ENCODE measurements at places on chromosomes 11 and 22.

DNA sequence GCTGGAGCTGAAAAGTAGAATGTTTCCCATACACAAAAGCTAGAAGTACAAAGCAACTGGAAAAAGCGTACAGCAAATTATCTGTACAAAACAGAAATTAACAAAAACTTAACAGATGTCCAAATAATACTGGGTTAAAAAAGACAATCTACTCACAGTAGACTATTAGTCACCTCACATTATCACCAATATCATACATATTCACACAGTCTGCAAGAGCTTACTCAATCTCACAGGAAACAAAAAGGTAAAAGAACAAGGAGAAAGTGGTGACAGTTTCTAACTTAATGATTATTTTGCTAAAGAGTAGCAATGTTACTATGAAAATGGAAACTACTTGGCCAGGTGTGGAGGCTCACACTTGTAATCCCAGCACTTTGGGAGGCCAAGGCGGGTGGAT is 11.9 kb downstream of the CELF1 start:
- DNase-seq, result no peak

DNA sequence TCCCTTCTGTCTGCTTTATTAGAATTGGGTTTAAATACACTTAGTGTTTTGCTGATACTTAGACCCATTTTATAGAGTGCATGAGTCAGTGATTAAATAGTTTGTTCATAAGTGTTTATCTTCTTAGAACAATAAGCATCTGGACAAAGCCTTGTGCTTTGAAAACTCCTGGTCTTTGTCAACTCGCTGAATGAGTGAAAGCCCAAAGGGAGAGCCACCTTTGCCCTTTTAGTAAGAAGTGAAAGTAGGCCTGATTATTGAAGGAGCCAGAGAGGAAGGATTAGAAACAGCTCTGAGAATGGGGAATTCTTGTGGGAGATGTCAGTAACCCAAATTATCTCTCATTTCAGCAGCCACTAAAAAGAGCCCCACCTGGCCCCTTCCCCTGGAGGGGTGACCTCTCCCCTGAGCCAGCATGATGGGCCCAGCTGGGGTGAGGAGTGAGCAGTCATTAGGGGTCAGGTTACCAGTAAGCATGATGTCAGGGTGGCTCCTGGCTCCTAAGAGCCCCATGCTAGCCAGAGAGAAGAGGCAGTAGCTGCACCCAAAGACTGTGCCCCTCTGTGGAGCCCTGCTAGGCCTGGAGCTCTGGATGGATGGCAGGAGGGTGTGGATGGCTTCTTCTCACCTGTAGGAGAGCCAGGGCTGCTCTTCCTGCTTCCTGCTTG is 125.1 kb upstream of the E2F8 start:
- DNase-seq, result no peak

GRCh38 chr22:33073989-33074418 is 15.8 kb upstream of the SYN3 start:
- DNase-seq, result no peak

DNA sequence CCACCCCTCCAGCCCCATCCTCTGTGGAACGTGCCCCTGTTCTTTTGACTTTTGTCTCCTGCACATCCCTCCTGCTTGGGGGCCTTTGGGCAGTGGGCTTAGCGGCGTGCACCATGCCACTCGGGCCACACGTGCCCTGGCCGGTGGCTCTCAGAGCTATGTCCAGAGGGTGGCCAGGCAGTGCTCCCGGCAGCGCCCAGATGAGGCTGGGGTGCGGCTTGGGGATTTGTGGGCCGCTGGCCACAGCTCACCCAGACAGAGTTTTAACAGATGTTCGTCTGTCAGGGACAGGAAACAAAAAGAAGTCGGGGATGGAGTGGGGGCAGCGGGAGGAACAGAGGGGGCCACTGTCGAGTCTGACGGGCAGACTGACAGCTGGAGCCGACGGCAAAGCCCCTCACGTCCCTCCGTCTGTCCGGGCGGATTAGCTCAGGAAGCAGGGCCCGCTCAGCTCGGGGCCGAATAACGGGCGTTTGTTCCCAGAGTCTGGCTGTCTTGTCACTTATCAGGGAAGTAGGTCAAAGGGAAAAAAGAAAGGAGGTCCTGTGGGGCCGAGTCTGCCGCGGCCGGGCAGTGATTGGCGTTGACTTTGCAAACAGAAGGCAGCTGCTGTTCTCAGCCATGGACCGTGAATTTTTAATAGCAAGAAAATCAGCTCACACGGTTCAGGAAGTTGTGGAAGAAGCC is 61.6 kb downstream of the LRP5 start:
- DNase-seq, result no peak

GRCh38 chr11:117179048-117179999 is 781 bp downstream of the SIDT2 start:
- DNase-seq, result peak; percentile 56

DNA sequence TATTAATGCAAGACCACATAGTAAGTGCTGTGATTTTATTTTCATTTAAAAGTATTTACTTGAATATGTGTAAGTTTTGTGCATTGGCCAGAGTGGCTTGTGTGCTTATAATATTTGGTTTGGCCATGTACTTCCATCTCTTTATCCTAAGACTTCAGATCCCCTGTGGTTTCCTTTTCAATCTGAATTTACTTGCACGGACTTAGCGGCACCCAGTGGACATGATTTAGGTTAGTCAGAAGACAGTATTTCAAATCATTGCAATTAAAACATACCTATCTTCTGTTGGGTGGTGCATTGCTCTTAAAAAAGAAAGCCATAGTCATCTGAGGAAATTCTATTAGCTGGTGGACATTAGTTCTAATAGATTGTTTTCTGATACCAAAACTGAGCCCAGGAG is 30.7 kb downstream of the PIWIL4 start:
- DNase-seq, result no peak

DNA sequence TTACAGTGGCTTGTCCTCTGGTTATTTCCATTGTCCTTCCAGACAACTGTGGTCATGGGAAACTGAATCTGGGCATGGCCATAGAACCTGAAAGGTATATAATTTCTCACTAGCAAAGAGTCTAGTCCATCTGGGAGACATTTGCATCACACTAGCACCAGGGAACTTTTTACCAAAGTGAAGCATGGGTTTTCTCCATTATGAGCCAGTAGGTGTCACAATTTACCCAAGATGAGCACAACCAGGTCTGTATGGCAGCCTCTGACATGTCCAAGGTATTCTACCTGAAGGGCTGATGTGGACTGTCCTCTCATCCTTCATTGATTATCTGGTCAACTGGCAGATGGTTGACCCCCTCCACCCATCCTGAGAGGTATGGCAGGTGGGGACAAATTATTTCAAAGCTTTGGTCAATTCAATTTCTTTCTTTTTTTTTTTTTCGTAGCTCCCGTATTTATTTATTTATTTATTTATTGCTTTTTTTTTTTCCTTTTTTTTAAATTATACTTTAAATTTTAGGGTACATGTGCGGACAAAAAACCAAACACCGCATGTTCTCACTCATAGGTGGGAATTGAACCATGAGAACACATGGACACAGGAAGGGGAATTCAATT is 425.9 kb downstream of the TMEM135 start:
- no peak for DNase-seq

- no peak for DNase-seq
Measured at GRCh38 chr11:104573441-104573990, 324.7 kb downstream of the CASP12 start.

DNA sequence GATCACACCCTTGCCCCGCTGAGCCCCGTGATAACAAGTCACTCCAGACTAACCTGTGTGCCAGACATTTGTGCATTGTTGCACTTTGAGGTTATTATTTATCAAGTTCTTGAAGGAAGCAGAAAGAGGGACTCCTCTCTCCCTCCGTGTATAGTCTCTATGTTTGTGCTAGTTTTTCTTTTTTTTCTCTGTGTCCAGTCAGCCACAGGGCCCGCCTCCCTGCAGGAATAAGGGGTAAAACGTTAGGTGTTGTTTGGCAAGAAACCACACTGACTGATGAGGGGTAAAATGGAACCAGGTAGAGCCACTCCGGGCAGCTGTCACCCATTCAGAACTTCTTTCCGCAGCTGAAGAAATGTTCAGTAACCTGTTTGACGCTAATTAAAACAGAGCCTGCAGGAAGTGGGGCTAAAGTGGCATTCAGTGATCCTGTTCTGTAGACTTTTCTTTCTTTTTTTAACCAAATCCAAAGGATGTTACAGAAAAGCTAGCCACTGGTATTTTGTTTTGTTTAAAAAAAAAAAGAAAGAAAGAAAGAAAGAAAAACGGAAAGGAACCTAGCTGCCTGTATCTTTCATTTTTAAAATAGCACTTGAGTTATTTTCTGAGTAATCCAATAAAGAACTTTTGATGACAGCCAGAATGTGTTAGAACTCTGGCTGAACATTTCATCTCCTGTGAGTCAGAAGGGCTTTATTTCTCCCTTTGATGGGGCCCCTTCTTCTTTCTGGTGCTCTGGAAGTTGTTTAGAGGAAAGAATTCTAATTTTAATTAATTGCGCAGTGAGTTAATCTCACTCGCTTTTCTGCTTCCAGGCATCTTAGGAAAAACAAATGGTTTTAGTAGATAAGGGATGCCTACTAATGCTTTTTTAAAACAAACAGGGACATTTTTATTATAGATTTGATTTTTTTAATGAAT is 58.2 kb downstream of the COMMD9 start:
- DNase-seq, result no peak

GRCh38 chr22:46074771-46075551 is 75.4 kb upstream of the PPARA start:
- DNase-seq, result no peak

DNA sequence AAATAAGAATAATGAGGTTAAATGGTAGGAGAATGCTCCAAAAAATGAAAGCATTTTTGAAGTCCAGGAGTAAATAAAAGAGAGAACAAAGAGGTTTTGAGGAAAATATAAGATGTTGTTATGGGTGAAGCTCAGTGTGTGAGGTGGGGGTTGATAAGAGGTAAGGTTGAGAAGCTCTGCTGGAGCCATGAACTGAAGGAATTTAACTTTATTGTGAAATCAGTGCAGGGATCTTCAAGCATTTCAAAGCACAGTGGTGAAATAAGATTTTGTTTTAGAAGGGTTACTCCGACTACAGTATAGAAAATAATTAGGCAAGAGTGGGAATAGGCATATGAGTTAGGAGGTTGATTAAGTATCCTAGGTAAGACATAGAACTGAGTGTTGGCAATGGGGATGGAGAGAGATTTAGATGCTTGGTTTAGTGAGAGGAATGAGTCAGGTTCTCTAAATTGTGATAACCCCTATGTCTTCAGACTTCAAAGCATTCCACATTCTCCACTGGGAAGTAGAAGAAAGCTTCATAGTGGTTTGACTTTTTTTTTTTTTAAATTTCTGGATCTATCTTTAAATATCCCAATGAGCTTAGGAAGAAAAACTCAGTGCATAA is 403.2 kb downstream of the AASDHPPT start:
- no peak for DNase-seq

- no peak for DNase-seq
Measured at GRCh38 chr11:1820463-1821325, 14.1 kb upstream of the SYT8 start.

GRCh38 chr11:64885367-64886286 is 7.2 kb upstream of the EHD1 start:
- no peak for DNase-seq

- no peak for DNase-seq
Measured at GRCh38 chr11:125621995-125622394, 3.0 kb upstream of the CHEK1 start.

DNA sequence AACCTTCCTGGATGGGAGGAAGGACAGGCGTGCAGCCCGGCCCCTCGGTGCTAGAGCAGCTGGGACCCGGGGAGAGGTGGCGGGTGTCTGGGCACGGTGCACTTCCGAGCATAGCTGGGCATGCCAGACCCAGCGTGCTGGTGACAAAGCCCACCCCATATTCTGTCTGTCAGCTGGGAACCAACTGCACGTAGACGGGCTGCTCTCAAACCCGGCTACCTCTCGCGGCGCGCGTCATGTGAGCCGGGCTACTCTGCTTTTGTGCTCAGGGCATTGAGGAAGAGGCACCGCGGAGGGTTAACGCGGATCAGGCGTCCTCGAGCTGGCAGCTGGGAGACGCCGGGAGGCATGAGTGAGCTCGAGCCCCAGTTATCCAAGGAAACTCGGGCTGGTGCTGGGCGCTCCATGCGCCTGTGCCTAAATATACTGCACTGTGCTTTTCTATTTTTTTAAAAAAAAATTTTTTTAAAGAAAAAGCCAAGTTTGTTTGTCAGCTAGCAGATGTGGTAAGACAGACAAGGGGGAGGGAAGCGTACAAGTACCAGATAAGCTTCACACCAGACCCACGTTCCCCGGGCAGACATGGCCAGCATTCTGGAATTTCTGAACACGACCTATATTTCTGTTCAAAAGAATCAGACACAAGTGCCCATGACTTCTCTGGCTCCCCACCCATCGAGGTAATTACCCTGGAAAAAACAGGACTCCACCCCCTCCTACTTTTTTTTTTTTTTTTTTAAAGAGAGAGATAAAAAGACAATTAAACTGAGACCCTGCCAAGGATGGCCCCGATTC is 425.6 kb downstream of the SHANK2 start:
- DNase-seq, result no peak

- peak; percentile 34 for DNase-seq
Measured at GRCh38 chr11:47924184-47924691, 56.1 kb upstream of the PTPRJ start.

- no peak for DNase-seq
Measured at GRCh38 chr11:70210530-70210929, 7.4 kb downstream of the FADD start.

DNA sequence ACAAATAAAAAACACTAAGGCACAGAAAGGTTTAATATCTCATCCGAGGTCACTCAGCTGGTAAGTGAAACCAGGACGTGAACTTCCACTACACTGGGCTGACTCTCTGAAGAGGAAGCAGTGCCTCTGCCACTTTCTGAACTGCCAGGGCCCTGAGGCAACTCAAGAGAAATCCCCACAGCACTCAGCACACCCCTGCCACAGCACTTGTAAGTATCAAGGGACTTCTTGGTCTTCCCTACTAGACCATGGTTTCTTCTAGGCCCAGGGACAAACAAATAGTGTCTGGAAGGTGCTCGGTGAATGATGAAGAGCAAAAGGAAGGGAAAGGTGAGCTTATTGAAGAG is 49.7 kb downstream of the RPL27A start:
- DNase-seq, result peak; percentile 14

GRCh38 chr22:30286813-30287647 is 2.3 kb downstream of the CASTOR1 start:
- DNase-seq, result peak; percentile 93

DNA sequence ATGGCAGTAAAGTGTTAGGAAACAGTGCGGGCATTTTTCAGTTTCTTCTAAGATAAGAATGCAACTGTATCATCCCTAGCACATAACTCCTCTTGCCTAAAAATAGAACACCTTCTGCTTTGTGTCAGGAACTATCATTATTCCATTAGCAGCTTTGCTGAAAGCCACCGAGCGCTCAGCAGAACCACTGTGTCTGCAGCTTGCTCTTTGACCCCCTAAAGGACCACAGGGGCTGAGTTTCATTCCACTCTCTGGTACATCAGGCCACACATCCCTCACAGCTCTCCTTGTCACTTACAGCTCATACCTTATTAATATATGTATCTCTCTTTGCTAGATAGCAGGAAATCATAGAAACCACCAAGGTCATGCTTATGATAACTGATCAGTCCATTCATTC is 360.2 kb downstream of the KCNA4 start:
- DNase-seq, result no peak

GRCh38 chr11:119684361-119685110 is 44.5 kb downstream of the NECTIN1 start:
- DNase-seq, result no peak
